Activated naive CD8-positive, alpha-beta T cell treated with anti-CD3 and anti-CD28 coated beads for 36 hours (primary cell): ENCODE measurements at places on chromosomes 1 and 21.

- no peak for DNase-seq
These were observed 13.8 kb upstream of the SDHB start for GRCh38 chr1:17067465-17068240.

- DNase-seq = no peak
These were observed 133.7 kb upstream of the CTTNBP2NL start for GRCh38 chr1:112262316-112262715.

DNA sequence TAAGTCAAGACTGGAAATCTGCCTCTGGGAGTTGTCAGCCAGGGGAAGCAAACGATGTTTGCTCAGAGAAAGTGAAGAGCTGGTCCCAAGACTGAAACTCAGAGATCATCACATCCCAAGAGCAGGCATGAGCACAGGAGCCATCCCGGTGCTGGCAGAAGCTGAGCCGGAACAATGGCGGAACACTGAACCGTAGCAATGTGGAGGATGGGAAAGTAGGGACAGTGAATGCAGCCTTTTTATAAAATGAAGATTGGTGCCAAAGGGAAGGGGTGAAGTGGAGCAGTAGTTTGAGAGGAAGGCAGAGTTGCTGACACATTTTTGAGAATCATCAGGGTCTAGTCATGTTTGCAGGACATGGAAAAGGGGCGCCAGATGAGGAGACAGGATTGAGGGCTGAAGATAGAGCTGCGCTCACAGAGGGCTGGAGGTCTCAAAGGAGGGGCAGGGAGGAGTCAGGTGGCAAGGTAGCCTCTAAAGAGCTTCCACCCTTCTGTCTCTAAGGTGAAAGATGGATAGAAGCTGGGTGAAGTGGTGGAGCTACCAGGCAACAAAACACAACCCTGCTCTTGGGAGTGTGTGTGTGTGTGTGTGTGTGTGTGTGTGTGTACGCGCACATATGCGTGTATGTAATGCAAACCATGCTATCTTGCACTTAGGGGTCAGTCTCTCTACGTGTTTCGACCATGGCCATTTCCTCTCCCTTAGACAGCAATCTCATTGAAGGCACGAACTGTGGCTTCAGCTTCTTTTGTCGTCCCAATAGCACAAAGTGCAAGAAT is 94.3 kb upstream of the IRF2BP2 start:
- DNase-seq = no peak

GRCh38 chr1:179026813-179027669 is 1.3 kb downstream of the FAM20B start:
- DNase-seq = no peak

- DNase-seq = no peak
These were observed 24.8 kb upstream of the ITPKB start for GRCh38 chr1:226763905-226764264.

DNA sequence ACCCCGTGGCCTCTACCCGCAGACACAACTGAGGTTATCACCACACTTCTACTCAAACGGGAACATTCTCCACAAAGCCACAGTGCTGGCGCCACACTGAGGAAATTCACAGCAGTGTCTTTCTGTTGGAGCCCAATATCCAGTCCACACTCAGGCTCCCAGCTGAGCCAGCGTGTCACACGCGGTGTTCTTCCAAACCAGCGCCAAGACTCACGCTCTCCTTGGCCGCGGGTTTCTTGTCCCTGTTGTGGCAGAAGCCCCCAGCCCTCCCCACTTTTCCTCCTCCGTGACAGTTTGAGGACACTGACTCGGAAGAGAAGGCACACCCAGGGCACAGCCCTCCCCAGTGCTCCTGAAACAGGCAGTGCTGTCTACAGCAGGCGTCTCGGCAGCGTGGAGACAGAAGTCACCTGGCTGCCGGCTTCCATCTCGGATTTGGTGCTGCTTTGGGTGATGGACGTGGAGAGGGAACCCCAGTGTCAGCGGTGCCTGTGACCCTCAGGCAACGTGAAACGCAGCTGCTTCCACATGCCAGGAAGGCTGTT is 35.4 kb upstream of the AGPAT3 start:
- DNase-seq = no peak

- no peak for DNase-seq
These were observed 67.7 kb upstream of the RAB4A start for GRCh38 chr1:229203030-229203751.

GRCh38 chr1:67460676-67461500 is 30.7 kb upstream of the SERBP1 start:
- no peak for DNase-seq

DNA sequence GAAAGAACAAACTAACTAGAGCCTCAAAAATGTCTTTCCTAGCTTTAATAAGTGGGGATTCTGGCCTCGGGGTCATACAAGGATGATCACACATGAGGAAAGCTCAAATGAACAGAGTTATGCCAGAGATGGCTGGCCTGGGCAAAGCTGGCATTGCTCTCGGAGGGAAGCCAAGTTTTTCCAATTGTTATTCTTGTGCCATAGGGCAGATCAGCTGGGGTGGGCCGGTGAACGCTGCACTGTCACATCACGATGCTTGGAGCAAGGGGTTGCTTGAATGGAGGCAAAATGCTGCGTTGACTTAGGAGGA is 75.9 kb upstream of the LYST start:
- DNase-seq = no peak

DNA sequence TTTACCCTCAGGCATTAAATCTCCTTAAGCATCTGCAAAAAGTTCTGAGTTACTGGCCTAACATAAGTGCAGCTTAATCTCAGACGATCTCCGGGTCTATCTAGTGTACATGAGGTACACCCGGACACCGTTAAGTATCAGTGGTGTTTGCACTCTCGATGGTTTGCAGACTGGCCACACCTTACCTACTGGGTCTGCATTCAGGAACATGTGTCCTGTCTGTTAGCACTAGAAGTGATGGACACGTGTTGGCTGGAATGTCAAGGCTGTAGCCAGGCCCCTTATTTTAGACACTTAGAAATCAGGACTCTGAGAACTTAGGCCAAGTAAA is 783 bp upstream of the AGL start:
- DNase-seq = no peak

DNA sequence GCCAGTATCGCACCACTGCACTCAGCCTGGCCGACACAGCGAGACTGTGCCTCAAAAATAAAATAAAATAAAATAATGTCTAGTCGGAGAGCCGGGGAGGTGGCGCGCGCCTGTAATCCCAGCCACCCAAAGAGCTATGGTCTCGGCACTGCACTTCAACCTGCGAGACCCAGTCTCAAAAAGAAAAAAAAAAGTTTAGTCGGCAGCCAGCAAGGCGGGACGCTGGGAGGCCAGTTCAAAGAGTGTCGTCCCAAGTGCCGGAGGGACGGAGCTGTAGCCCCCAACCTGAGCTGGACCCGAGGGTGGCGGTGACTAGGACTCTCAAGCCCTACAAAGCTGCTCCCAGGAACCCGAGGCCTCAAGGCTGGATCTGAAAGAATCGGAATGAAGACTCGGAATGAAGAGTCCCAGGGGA is 632 bp upstream of the FALEC start:
- DNase-seq = no peak

DNA sequence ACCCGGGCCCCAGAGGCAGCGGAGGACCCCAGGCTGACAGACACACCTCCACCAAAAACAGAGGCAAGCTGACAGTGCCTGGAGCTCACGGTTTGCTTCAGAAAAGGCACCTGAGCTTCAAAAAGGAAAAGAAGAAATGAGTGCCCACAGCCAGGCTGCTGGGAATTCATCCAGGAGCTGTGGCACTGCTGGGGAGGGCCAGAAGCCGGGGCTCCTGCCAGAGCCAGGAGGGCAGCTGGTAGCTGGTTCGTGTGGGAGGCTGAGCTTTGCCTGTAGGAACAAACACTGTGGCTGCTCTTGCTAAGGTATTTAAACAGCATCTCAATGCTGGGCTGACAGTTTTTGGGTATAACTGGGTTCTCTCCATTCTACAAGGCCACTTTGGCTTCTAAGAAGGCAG is 19.5 kb downstream of the KCNJ6 start:
- no peak for DNase-seq

GRCh38 chr21:31732597-31733550 is 956 bp upstream of the SCAF4 start:
- DNase-seq = peak; percentile 20

GRCh38 chr1:110348050-110348449 is 8.9 kb downstream of the RBM15 start:
- DNase-seq = no peak

DNA sequence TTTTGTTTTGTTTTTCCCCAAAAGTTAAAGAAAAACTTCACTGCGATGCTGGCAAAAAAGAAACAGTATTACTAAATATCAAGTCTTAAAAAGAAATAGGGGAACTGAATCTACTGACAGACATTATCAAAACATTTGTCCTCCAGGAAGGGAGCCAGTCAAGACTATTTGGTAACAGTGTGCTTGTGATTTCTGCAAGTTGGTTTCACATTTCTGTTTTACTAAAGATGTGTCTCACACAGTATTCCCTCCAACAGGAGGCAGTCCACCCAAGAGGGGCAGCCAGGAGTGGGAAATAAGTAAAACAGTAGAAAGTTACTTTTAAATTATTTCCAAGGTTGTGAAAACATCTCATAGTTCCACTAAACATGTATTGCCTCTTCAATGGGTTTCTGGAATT is 74.4 kb upstream of the SDC3 start:
- no peak for DNase-seq

DNA sequence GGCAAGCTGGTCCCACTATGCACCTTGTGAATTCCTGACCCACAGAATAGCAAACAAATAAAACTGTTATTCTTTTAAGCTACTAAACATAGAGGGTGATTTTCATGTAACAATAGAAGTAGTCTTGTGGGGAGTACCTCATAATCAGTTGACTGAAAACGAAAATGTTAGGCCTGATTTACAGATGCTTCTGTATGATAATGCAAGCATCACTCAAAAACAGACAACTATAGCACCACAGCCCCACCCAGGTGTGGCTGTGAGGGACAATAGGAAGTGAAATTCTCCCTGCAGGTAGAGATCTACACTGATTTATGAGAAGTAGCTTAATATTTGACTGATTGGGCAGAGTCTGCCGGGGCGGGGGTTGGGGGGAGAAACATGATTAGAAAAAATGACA is 26.5 kb upstream of the KRTAP19-8 start:
- no peak for DNase-seq

GRCh38 chr1:30384286-30385245 is 338.8 kb downstream of the MATN1 start:
- no peak for DNase-seq

GRCh38 chr1:6208723-6209660 is 3.1 kb downstream of the RNF207 start:
- peak; percentile 37 for DNase-seq

DNA sequence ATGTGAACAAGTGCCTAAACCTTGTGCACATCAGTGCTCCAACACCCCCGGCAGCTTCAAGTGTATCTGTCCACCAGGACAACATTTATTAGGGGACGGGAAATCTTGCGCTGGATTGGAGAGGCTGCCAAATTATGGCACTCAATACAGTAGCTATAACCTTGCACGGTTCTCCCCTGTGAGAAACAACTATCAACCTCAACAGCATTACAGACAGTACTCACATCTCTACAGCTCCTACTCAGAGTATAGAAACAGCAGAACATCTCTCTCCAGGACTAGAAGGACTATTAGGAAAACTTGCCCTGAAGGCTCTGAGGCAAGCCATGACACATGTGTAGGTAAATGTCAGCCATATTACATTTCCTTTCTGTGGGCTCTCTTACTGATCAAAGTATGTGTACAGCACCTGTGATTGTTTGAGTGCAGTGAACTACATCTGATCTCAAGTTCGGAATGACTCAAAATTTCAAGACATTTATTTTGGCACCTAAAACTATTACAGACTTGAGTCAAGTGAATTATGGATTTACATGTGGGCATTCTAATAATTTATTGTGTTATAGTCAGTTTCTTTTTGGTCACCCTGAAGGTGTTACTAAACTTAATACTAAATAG is 196.5 kb downstream of the TPR start:
- DNase-seq = no peak

DNA sequence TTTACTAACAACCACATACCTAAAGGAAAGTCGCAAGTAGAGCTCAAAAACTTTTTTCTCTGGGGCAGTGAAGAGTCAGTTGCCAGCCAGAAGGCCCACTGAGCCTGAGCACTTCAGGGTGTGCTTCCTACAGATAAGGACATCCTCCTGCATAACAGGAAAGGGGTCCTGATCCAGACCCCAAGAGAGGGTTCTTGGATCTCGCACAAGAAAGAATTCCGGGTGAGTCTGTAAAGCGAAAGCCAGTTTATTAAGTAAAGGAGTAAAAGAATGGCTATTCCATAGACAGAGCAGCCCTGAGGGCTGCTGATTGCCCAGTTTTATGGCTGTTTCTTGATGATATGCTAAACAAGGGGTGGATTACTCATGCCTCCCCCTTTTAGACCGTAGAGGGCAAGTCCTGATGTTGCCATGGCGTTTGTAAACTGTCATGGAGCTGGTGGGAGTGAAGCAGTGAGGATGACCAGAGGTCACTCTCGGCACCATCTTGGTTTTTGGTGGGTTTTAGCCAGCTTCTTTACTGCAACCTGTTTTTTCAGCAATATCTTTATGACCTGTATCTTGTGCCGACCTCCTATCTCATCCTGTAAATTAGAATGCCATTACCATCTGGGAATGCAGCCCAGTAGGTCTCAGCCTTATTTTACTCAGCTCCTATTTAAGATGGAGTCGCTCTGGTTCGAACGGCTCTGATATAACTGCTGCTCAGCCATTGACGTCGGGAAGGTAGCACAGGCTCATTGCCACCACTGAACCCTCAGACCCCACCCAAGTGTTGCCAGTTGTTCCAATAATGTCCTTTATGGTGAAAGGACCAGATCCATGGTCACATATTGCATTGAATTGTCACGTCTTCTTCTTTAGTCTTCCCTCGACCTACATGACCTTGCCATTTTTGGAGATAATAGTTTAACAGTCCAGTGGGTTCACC is 96.6 kb upstream of the ERRFI1 start:
- no peak for DNase-seq

- no peak for DNase-seq
These were observed 220.5 kb upstream of the B3GALT2 start for GRCh38 chr1:193406901-193407300.

DNA sequence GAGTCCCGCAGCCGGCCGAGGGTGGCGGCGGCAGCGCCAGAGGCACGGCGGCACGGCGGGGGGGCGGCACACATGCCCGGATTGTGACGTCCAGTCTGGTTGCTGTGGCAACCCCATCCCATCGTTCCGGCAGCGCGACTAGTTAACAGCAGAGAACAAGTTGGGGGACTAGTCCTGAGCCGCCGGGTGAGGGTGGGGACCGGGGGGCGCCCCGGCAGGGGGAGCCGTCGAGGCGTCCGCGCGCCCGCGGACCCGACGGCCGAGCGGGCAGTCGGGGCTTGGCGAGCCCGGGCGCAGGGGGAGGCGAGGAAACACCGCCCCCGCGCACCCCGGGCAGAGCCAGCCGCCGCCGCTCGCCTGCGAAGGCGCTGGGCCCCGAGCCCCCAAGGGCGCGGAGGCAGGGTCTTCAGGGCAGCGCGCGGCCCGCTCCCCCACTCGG is at the start of gene CHD5:
TSS of gene CHD5 (minus strand) at position 54 of the 439 bp plus-strand sequence. CDS start 298 bp downstream, outside the sequence.
- no peak for DNase-seq

- peak; percentile 66 for DNase-seq
These were observed 7.3 kb downstream of the RNU5D-1 start for GRCh38 chr1:44723496-44724295.
